ENCODE measurements at places on chromosomes 7 and 10.

GRCh38 chr10:122638106-122638505, 61.5 kb downstream of the C10orf120 start:
- DNase-seq = no peak

GRCh38 chr10:69406302-69406811, 10.4 kb downstream of the TACR2 start:
- DNase-seq = no peak

DNA sequence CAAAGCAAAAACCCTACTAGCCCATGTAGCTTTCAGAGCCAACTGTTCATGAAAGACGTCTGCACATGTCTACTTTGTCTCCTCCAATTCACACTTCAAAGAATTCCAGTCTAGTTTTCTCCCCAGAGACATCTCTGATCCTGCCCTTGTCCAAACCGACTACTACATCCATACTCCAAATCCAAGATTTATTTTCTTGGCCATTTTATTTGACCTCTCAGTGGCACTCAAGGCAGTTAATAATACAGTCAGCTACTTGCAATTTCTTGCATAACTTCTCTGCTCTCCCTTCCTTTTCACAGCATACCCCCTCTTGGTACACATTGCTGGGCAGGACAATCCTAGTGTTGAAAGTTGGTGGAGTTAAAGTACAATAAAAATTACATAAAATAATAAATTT, 170.9 kb upstream of the INHBA start:
- DNase-seq = no peak

DNA sequence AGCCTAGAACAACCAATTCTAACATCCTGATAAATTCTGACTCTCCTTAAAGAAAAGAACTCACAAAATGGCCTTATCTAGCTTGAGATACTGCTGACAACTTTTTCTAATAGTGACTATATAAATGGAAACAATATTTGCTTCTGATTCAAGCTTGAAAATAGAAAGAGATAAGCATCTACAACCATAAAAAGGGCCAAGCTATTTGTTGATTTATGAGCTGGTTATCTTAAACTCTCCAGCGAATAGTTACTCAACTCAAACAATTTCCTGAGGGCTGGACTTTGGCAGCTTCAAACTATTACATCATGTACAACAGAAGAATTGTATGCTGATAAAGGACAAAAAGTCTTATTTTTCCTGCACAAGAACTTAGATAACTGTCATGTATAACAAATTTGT, 4.6 kb downstream of the USP54 start:
- no peak for DNase-seq

DNA sequence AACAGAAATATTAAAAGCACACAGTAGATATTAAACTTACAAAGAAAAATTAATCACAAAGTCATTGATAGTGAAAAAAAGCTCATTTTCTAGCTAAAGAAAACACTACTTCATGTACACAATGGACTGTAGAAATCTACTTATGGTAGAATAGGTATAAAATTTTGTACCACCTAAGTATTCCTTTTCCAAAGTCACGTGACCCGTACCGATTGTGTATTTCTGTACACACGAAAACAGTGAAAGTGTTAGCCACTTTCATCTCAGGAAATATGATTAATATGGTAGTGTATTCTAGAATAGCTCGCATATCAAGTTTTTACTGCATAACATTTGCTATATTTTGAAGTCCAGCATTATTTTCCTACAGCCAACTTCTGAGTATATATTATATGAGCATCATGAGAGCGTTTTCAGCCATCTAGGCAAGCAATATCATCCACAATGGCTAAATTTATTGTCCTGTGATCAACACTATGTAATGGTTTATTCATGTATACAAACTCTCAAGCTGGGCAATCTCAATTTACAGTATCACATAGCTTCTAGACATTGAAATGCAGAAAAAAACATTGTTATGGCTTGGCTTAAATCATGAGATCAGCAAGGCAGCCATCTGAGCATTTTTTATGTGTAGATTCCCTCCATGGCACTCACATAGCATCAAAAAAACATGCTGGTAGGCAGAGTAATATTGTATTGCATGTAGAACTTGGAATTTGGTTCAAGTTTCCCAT, 114.7 kb downstream of the CD36 start:
- DNase-seq = no peak

DNA sequence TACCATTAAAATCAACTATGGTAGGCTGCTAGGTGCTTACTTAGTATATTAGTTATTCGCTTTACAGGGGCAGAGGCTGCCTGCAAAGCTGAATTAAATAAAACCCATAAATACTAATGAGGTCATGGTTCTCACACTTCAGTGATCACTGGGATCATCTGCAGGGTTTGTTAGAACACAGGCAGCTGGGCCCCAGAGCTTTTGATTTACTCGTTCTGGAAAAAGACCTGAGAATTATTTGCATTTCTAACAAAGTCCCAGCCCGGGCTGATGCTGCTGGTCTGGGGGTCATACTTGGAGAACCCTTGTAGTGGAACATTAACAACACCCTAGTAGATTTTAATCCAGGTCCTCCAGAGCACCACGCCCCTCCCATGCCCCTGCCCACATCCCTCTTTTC, 8.5 kb downstream of the UCN3 start:
- DNase-seq = no peak

DNA sequence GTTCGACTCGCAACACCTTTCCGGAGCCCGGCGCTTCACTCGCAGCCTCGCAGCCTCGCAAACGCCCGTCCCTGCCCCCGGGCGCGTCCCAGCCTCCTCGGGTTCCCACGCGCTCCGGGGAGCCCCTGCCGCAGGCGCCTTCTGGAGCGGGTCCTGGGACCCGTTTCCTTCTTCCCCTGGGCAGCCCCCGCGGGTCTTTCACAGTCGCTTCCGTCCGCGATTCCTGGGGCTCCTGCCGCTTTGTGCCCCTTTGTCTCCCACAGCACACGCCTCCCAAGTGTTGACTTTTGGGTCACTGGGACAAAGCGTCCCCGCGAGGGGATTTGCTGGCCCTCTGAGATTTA, 140.7 kb downstream of the DYNC2I1 start:
- DNase-seq = no peak

Data from NCI-H2227 treated with DMSO at 0.1 percent for 48 hours (cell line).